Stimulated activated CD4-positive, alpha-beta T cell treated with anti-CD3 and anti-CD28 coated beads, Interleukin-4, amount 100 ng/mL, for 4 hours (primary cell): ENCODE measurements at places on chromosomes 4 and X.

GRCh38 chrX:100615005-100615404, 21.6 kb downstream of the TSPAN6 start:
- DNase-seq = no peak

- DNase-seq = no peak
Measured at GRCh38 chr4:53541577-53542206, 49.6 kb downstream of the LNX1 start.

- DNase-seq = no peak
Measured at GRCh38 chr4:159191989-159192388, 89.1 kb downstream of the RAPGEF2 start.

DNA sequence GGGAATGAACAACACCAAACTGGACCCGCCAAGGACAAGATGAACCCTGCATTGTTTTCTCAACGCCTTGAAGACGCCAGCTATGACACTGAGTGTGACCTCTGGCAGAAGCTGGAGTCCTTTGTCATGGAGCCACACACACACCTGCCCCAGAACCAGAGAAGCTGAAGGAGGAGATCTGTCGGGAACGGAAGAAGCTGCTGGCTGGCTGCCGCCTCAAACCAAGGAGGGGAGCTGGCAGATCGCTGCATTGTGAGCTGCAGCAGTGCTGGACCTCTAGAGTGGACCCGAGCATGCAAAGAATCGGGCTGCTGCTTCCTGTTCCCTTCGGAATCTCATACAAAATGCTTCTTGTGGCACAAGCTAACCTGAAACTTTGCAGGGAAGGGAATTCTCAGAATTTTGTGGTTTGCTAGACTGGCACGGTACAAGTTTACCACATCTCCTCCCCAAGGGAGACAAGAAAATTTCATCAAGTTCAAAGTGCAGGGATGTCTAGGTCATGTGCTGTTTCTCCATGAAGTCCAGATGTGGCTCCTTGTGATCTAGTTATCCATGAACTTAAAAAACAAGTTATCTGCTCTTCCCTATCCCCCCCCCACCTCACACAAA, 23.4 kb upstream of the GLRB start:
- DNase-seq = no peak

DNA sequence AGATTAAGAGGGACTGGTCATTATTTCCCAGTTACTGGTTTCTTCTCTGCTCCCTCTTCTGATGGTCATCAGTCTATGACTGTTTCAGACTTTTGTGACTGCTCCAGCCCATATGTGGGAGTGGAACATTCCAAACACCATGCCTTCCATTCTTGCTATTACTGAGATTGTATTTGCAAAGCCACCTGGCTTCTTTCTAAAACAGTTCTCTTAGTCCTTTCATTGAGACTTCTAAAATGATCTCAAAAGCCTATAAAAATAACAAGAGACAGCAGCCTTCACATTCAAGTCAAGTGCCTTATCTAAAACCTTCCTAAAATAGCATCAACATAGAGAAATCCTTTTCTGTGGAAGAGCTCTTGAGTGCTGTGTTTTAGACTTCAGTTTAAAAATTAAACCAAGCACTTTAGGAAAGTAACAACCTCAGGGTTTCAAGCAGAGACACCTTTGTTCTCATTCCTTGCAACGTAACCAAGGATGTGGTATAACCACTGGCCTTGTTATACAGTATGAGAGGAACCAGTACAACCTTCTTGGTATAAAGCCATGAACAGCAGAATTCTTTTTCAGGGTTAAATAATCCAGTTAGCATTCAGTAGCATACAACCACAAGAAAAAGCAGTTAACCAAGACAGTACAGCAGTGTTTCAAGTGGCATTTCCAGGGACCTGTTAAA, 97.1 kb downstream of the NFKB1 start:
- no peak for DNase-seq

- no peak for DNase-seq
Measured at GRCh38 chr4:148831945-148832344, 389.7 kb upstream of the NR3C2 start.

GRCh38 chr4:167989815-167990214, 102.5 kb upstream of the ANXA10 start:
- DNase-seq = no peak

DNA sequence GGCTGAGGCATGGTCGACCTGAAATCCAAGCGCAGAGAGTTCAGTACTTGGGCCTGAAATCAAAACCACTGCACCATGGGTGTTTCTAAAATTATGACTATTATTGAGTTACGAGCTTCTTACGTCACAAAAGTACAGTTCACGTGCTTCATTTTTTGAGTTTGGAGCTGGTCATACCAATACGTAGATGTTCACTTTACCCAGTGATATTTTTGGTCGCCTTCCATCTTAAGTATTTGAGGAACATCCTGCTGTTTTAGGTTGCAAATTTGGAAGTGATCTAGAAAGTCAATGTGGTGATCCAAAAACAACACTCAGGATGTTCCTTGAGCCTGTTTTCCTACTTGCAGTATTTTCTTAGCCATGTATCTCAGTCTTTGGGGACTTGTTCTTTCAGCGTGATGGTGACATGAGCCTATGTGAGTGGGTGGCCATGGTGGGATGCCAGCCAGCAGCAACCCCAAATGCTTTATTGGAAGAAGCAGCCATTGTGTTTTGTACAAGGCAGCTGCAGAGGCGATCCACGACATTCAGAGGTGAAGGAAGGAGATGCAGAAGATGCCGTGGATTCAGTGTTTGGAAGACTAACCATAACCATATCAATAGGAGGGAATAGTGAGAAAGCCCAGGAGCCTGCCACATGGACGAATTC, 28.7 kb downstream of the LDB2 start:
- DNase-seq = no peak

DNA sequence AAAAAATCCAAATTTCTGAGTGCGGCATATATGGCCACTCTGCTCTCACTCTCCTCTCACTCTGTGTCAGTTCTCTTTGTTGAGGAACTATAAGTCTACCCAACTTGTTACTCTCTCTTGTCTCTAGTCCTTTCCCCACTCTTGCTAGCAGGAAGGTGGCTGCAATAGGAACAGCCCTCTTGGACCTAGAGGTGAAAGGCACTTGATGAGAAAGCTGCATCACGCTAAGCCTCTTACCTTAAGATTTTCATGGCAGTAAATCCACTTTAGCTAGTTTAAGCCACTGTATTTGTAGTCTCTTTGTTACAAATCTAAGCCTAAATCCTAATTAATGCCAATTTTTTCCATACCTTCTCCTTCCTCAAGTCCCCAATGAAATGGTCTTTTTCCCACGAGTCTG, 189.9 kb downstream of the NKX6-1 start:
- no peak for DNase-seq

DNA sequence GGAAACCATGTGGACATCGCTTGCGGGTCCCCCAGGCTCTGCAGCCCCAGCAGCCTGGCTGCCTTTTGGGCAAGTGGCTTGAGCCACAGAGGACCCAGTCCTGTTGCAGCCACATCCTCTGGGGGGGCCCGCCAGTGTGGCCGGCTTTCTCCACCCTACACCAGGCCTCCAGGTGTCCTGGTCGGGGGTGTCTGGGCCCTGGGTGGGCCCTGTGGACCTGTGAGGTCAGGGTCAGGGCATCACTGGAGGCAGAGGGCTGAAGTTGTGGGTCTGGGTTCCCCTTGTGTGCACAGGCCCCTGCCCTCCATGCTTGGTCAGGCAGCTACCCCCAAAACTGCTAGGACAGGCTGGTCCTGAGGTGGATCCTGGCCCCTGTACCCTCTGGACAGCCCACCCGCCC, 3.3 kb upstream of the MSANTD1 start:
- DNase-seq = no peak

DNA sequence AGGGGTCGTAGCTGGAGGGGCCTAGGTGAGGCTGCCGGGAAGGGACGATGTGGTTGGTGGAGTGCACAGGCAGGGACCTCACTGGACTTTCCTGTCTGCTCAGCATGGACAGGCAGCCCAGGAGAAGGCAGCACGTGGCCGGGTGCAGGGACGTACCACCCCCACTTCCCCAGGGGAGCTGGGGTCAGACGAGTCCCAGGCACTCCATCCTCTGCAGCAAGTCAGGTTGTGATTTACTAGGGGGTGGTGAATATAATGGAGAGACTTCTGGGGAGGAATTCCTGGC, 1.5 kb upstream of the CTBP1 start:
- no peak for DNase-seq

DNA sequence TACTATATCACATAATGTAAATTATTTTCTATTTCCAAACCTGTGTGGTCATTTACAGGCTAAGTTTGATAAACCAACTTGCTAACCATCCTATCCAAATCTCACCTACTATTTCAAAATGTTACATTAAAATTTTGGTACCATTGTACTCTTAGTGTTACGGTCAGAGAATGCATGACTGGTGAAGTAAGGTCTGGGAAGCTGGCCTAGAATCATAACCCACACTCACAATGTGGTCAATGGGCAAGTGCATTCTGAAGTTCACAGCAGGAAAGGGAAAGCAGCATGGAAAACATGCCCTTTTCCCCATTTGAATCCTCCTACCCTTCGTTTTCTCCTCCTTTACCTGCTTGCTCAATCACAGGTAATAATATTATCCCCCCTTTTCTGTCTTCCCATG, 54.4 kb downstream of the PPP3CA start:
- DNase-seq = no peak

- peak; percentile 45 for DNase-seq
Measured at GRCh38 chrX:38803588-38804431, 2.6 kb downstream of the MID1IP1 start.

- DNase-seq = no peak
Measured at GRCh38 chrX:139936259-139936658, 3.4 kb upstream of the ATP11C start.

DNA sequence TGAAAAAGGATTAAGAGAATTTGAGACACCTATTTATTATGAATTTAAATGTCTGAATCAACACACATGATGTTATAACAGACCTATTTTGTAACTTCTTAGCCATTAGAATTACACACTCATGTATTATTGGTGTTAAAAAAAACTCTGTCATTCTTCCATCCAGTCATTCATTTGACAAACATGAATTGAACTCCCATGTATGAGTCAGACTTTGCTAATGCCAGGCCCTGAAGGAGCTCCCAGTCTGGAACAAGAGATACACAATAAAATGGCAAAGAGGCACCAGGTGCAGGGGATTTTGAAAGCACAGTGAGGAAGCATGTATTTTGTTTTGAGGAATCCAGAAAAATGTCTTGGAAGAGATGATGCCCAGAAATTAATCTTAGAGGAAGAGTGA, 87.7 kb upstream of the EFHC2 start:
- DNase-seq = no peak

DNA sequence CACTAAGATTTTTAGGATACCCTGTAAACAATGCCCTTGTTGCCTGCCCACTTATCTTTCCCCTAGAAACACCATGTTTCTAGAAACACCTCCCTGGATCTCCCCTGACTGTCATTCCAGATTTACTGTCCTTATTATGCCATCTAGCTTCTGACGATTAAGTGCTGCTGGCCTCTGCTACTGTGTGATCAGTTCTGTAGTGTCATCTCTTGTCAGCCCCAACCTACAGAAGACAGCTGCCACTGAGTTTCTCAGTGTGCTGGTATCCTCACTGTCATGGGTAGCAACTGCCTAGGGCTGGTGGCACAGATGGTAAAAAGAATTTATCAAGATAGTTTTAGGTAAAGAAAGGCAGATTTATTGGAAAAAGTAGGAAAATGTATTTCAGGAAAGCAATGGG, 68.7 kb upstream of the WWC2 start:
- DNase-seq = no peak

DNA sequence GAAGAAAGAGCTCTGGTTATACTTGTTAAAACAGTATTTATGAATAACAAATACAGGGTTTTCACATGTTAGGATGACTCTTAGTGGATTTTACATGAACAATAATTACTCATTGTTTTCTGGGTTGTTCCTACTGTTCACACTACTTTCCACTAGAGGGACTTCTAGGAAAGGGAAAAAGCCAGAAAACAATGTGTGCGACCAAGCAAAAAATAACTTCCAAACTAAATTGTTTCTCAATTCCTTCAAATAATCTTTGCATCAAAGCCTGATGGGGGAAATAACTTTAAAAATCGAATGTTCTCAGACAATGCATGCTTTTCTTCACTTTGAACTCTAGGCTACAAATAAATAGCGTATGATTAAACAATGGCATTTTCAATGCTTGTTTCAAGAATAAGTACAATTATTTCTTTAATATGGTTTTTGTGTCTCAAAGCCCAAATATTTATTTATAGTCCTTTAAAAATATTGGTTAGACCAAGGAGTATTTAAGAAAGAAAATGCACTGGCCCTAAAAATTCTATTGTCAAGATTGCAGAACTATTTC, 72.1 kb upstream of the ETNPPL start:
- DNase-seq = no peak

DNA sequence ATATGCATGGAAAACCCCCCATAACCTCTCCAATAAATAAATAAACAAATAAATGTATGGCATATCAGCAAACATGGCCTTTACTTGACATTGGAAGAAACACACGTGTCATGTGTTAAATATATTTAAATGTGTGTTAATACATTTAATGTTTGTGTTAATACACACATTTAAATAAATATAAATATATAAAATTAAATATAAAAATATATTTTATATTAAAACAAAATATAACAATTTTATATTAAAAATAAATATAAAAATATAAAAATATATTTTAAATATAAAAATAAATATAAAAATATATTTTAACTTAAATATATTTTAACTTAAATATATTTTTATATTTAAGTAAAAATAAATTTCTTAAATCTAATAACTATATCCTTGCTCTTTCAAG, 187.6 kb upstream of the CXXC4 start:
- DNase-seq = no peak

GRCh38 chr4:76980261-76980660, 30.7 kb downstream of the SEPTIN11 start:
- DNase-seq = no peak

- no peak for DNase-seq
Measured at GRCh38 chrX:75156531-75156945, 455 bp upstream of the ABCB7 start.

DNA sequence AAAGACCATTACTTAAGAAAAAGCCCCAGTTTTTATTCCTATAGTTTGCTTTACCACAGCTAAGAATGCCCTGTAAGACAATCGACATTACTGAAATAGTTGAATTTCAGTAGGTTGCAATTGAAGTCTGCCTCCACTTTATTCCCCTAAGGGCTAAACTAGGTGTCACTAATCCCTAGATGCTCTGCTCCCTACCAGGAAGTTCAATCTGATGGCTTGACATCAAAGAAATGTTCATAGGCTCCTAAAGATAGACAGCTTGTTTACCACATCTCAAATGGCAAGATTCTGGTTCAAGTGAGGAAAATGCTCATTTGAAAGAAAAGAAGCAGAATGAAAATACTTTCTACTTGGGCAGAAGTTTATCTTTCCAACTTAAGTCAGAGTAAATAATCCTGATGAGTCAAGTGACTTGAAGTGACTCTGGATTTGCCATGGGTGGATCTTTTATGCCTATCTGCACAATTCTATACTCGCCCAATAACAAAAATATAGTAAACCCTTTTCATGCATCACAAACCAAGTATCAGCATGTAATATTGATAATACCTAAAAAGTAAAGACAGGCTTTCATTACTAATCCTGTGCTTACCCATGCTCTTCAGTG, 117.2 kb downstream of the SH3RF1 start:
- no peak for DNase-seq

GRCh38 chr4:133565379-133565778, 416.3 kb downstream of the PCDH10 start:
- no peak for DNase-seq

GRCh38 chrX:114889481-114889880, 127.9 kb downstream of the IL13RA2 start:
- no peak for DNase-seq
